NCI-H1092 (cell line): ENCODE measurements at places on chromosomes 1 and 21.
A peak's percentile ranks its signal among the peaks of the same experiment; 100 is the strongest.

- peak; percentile 56 for DNase-seq
These were observed 41.0 kb downstream of the MYOM3 start for GRCh38 chr1:24070821-24071393.

- peak; percentile 14 for DNase-seq
These were observed 101.5 kb downstream of the DDX20 start for GRCh38 chr1:111857194-111857651.

- DNase-seq = no peak
These were observed 75.0 kb downstream of the RGL1 start for GRCh38 chr1:183879966-183880365.

DNA sequence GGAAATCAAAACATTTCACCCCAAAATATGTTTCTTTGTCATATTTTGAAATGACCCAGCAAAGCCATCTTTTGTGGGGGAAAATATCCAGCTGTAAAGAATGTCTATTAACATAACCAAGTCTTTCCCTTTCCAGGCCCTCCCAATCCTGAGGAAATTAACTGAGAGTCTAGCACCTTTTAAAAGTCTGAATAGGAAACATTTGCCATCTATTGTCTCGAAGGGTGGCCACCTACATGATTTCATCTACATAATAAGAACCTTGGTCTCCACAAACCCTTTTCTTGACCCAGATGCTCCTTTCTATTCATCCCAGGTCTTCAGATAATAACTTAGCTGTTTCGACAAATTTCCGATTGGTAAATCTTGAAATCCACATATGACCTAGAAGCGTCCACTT is 5.4 kb upstream of the MT1HL1 start:
- no peak for DNase-seq

- peak; percentile 37 for DNase-seq
These were observed 42.5 kb downstream of the LGR6 start for GRCh38 chr1:202235856-202236837.

- no peak for DNase-seq
These were observed 172.9 kb downstream of the SDCCAG8 start for GRCh38 chr1:243428617-243429342.

DNA sequence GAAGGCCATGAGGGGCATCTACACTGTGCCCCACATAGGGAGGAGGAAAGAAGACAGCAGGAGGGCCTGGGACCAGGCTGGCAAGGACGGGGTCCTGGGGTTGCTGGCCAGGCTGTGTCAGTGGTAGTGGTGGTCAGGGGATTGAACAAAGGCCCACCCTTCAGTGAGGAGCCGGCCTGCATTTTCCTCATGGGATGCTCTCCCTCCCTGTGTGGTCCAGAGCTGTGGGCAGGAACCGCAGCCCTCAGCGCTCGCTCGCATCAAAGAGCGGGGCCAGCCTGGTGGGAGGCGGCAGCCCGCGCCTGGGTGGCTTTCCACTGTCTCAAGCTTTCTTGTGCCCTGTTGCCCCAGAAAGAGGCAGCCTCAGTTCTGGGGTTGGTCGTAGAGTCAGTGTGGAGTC is 24.8 kb downstream of the LHX4 start:
- no peak for DNase-seq

GRCh38 chr1:228375578-228376261 is 30.9 kb downstream of the TRIM11 start:
- no peak for DNase-seq

DNA sequence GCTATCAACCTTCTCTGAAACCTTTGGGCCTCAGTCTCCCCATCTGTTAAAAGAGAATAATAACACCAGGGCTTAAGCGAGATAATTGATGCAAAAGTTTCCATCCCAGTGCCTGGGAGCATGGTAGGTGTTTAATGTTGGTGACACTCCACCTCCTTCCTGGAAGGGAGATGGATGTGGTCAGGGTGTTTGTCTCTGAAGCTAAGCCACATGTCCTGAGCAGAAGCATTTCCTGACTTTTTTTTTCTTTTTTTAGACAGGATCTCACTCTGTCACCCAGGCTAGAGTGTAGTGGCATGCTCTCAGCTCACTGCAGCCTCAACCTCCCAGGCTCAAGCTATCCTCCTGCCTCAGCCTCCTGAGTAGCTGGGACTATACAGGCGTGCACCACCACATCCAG is 72.6 kb upstream of the HMGB4 start:
- no peak for DNase-seq

- DNase-seq = no peak
These were observed 4.8 kb downstream of the ATP1A1 start for GRCh38 chr1:116377541-116378529.

DNA sequence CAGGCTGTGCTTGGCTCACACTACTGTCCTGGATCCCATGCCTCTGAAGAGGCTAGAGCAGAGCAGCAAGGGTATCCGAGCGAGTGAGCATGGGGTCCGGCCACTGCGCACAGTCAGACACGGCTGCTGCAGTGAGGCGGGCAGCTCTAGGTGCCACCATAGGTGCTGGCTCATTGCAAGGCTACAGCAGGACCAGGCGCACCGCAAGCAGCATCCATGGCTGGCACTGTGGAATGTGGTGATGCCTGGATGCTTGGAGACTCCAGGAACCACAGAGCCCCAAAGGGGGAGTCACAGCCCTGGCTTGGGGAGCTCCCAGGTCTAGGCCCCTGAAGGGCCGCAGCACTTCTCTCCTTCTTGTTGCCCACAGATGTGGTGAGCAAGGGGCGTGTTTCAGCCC is 47.2 kb downstream of the ATP6V1G3 start:
- no peak for DNase-seq

DNA sequence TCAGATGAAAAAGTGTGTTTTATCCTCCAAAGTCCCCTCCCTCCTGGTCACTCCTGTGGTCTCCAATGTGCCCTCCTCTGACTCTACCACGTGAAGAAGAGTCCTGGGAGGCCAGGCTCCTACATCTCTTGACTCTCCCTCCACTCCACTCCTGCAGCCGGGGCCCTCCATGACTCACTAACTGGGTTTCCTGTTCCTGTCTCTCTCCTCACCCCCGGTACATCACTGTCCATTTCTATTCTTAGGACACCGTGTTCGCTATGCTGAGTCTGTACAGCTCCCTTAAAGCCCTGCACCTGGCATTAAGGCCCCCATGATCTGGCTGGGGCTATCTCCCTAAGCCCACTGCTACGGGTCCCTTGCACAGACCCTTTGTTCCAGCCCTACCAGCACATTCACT is 93.4 kb downstream of the BCAR3 start:
- no peak for DNase-seq

- no peak for DNase-seq
These were observed 59.4 kb downstream of the NRIP1 start for GRCh38 chr21:15005391-15005790.

- no peak for DNase-seq
These were observed 17.6 kb upstream of the FCAMR start for GRCh38 chr1:206987873-206988272.

GRCh38 chr21:26795866-26796329 is 49.3 kb downstream of the ADAMTS1 start:
- peak; percentile 53 for DNase-seq

GRCh38 chr21:18370301-18370700 is 33.3 kb downstream of the TMPRSS15 start:
- DNase-seq = no peak

- no peak for DNase-seq
These were observed 100.4 kb downstream of the LHX8 start for GRCh38 chr1:75234562-75234961.

DNA sequence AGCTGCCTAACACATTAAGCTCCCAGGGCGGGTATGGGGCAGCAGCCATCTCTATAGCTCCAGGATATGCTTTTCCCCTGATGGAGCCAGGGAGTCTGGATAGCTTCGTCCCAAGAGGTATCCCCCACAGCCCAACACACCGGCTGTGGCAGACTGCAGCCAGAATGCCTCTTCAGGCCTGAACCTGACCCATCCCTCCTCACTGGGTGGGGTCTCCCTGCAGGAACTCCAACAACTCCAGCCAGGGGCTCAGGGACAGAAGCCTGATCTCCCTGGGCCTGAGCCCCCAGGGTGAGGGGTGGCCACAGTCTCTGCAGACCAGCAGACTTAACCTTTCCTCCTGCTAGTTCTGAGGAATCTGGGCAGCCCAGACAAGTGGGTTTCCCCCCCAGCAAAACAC is 159.9 kb downstream of the LRRIQ3 start:
- no peak for DNase-seq

DNA sequence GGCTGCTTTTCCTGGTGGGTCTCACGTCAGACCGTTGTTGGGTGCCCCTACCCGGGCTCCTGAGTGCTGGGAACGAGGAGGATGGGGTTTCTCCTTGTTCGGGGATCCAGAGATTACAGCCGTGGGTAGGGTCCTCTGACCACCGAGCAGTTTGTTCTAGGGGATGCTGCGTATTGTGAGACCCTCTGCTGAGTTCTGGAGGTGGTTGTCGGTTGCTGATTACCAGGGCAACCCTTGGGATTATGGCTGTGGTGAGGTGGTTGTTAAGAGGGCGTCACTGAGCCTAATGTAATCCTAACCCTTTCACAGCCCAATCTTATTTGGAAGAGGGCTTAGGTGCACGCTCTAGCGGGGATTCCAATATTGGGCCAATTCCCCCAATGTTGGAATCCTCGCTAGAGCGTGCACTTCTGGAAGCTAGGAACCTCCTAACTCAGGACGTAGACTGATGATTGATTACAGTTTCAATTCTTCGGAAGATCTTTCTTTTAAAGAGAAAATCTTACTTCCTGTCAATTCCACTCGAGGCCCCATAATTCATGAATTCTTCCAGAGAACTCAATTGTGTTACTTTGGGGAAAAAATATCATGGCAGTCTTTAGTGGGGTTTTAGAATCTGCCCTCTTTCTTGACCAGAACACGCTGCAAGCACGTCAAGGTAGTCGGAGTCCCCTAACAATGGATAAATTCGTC is 483 bp downstream of the TCEANC2 start:
- DNase-seq = no peak

- no peak for DNase-seq
These were observed 43.8 kb downstream of the CCN1 start for GRCh38 chr1:85624361-85624760.

DNA sequence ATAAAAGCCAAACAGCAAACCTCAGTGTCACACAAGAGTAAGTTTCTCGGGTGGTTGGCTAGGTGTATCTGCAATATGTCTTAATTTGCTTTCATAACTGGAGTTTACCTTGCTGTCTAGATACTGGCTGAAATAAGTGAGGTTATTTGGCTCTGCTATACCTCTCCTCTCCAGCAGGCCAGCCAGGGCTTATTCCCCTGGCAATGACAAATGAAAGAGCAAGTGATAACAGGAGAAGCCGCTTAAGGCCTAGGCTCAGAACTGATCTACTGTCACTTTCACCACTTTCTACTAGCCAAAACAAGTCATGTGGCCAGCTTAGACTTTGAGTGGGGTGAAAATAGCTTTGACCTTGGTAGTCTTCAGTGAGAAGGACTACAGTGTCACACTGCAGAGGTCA is 4.8 kb upstream of the RPE65 start:
- no peak for DNase-seq

DNA sequence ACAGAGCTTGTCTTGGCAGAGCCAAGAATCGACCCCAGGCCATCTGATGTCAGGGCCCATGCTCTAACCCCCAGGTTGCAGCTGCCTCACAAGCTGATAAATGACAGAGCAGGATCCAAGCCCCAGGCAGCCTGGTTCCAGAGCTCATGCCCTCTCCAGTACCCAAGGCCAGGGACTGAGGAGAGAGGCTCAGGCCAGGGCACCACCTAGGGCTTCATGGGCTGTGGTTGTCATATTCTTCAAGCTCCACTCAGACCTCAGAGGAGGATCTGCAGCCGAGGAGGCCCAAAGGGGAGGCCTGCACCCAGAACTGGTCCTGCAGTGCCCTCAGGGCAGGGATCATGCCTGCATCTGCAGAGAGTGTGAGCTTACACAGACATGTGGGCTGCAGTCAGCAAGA is 301.1 kb downstream of the MATN1 start:
- no peak for DNase-seq

DNA sequence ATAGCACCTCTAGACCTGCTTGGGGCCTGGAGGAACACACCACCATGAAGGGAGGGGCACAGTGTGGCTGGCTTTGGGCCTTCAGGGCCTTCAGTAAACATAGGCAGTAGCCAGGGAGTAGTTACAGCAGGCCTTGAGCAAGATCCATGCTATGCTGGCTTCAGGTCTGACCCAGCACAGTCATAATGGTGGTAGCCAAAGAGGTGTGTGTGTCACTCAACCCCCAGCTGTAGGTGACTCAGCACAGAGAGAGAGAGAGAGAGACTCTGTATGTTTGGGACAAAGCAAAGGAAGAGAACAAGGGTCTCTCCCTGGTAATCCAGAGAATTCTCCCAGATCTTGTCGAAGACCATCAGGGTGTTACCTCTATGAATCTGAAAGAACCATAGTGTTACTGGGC is 250.5 kb upstream of the PKN2 start:
- DNase-seq = no peak

DNA sequence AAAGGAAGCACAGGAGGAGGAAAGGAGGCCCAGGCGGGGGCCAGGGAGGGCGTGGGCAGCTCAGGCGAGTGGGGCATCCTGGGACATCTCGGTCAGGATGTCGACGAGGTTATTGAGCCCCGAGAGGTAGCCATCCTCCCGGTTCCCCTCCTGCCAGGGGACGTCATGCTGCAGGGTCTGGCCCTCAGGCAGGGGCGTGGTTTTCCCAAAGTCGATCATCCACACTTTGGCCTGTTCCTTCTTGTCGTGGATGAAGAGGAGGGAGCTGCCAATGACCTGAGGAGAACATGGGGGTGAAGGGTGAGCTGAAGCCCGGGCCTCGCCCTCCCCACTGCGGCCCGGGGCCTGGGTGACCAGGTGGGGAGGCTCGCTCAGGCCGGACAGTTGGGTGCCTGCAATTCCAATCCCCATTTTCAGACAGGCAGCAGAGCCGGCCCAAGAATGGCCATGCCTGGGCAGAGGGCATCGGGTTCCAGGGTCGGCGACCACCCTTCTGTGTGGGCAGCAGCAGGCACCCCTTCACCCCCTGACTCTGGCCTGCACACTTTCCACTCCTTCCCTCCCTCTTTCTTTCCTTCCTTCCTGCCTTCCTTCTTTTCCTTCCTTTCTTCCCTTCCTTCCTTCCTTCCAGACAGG is 86.2 kb downstream of the STUM start:
- DNase-seq = no peak

DNA sequence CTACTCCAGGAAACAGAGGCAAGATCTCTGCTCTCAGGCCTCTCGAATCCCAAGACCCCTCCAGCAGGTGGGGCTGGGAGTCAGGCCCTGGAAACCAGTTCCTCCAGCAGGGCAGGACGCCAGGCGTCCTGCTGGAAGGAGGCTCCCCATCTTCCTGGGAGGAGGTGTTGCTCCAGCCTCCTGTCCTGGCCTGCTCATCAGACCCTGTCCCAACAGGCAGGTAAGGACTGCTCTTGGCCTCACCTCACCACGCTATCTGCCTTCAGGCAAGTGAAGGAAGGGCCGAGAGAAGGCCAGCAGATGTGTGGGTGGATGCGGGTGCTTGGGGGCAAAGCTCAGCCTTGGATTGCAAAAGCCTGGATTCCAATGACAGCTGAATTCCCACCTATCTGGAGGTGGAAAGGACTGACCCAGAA is 82.9 kb downstream of the SSBP3 start:
- no peak for DNase-seq
